Endodermal cell (in vitro differentiated cells): ENCODE measurements at places on chromosomes 2 and 18. TPM values are rescaled to one million over a fixed set of nuclear protein-coding genes. Genes with fewer than 3 reads are reported as not detected.
A peak's percentile ranks its signal among the peaks of the same experiment; 100 is the strongest.

GRCh38 chr2:175251425-175252041 is 70.0 kb upstream of the ATP5MC3 start:
- no peaks in the 10 kb centered on the region for H3K36me3 ChIP-seq
- no peak for DNase-seq
- no peaks in the 10 kb centered on the region for H3K27me3 ChIP-seq
- no peaks in the 10 kb centered on the region for H3K4me1 ChIP-seq

The METAP1D gene
- 1.2 to 6.0 TPM (median 5.6 TPM) in 3 replicates for total RNA-seq

DNA sequence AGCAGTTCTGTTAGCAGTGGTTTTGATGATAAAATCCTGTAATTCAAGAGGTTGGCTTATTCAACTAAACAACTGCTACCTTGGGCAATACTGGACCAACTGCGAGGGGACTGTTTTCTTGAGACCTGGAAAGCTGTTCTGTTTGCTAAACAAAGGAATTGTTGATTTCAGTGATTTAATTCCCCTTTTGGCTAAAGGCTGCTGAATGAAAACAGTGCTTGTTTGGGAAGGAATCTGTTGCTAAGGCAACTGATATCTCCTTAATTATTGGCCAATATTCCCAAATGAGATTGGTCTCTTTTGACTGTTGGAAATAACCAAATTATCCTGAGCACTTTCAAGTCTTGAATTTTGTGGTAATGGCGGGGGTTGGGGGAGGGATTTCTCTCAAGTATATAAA is 136.8 kb downstream of the CAMKMT start:
- DNase-seq: no peak
- H3K36me3 ChIP-seq: no peaks in the 10 kb centered on the region
- peaks cover 5% of the 10 kb centered on the region for H3K4me1 ChIP-seq

GRCh38 chr2:219595256-219595655 is 2.4 kb upstream of the STK11IP start:
- peak; percentile 66 for DNase-seq
- H3K27me3 ChIP-seq: no peaks in the 10 kb centered on the region
- H3K4me3 ChIP-seq: no peak overlapping the region
- H3K36me3 ChIP-seq: no peaks in the 10 kb centered on the region
- peaks cover 4% of the 10 kb centered on the region for H3K4me1 ChIP-seq

- no peak overlapping the region for H3K27ac ChIP-seq
- no peaks in the 10 kb centered on the region for H3K4me1 ChIP-seq
- no peaks in the 10 kb centered on the region for H3K36me3 ChIP-seq
- no peak overlapping the region for H3K4me3 ChIP-seq
- DNase-seq: no peak
These were observed 820.8 kb upstream of the FAM98A start for GRCh38 chr2:34419856-34420255.

- peak; percentile 72 for DNase-seq
- H3K4me1 ChIP-seq: no peaks in the 10 kb centered on the region
- H3K27ac ChIP-seq: no peak overlapping the region
- H3K27me3 ChIP-seq: no peaks in the 10 kb centered on the region
These were observed 54.1 kb upstream of the CAVIN2 start for GRCh38 chr2:191901031-191901430.

The HOXD8 gene
- not detected in 2 replicates for total RNA-seq

DNA sequence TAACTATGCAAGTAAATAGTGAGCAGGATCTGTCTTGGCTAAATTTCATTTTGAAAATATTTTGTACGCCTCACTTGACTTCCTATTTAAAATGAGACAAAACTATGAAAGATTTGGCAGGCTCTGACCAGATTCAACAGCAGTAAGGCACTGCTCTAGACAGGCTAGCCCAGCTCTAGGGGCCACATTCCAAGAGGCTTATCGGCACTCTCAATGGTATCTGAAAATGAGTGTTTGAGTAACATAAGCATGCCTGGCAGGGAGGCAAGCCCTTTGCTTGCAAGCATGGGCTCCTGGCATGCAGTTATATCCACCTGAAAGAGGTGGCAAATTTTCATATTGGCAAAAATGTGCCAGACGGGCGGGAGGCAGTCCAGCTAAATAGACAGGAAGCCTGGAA is 10.5 kb downstream of the CAPN13 start:
- H3K36me3 ChIP-seq: peaks cover 3% of the 10 kb centered on the region
- peaks cover 12% of the 10 kb centered on the region for H3K4me1 ChIP-seq
- no peak overlapping the region for H3K27ac ChIP-seq
- H3K4me3 ChIP-seq: peak overlapping the region; percentile 48

GRCh38 chr2:46548521-46549144 is 69.3 kb downstream of the TMEM247 start:
- H3K27ac ChIP-seq: no peak overlapping the region
- H3K4me3 ChIP-seq: no peak overlapping the region
- peaks cover 7% of the 10 kb centered on the region for H3K27me3 ChIP-seq
- peaks cover 18% of the 10 kb centered on the region for H3K4me1 ChIP-seq

- H3K27ac ChIP-seq: no peak overlapping the region
- H3K27me3 ChIP-seq: no peaks in the 10 kb centered on the region
- no peak for DNase-seq
- no peaks in the 10 kb centered on the region for H3K4me1 ChIP-seq
- H3K4me3 ChIP-seq: no peak overlapping the region
- peaks cover 34% of the 10 kb centered on the region for H3K36me3 ChIP-seq
These were observed 31.5 kb downstream of the ZNF519 start for GRCh38 chr18:14100503-14101286.

DNA sequence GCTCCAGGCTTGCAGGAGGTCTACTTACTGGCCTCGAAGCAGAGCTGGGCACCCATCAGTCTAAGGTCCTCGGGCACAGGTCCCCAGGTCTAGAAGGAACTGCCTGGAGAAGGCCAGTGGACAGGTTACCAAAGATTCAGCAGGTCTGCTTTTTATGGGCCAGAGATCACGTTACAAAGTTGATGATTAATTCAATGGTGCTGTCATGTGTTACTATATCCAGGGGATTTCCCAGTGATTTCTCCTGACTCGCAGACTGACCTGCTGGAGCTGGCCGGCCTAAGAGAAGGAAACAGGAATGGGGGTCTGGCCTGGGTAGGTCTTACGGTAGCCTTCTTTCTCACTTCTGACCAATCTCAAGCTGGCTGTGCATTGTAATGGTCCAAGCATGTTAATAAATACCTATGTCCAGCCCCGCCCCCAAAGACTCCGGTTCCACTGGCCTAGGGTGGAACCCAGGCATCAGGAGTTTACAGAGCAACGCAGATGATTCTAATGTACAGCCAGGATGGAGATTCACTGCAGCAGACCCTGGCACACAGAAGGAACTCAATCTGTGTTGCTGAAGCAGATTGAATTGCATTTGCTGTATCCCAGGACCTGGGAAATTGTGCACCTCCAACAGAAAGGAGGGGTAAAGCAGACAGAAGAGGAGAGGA is at the start of gene NEURL3:
Gene NEURL3 (minus strand): TSS at position 127 of the 659 bp plus-strand sequence. CDS start 71 bp downstream, at position 56.
- peaks cover 6% of the 10 kb centered on the region for H3K27me3 ChIP-seq

DNA sequence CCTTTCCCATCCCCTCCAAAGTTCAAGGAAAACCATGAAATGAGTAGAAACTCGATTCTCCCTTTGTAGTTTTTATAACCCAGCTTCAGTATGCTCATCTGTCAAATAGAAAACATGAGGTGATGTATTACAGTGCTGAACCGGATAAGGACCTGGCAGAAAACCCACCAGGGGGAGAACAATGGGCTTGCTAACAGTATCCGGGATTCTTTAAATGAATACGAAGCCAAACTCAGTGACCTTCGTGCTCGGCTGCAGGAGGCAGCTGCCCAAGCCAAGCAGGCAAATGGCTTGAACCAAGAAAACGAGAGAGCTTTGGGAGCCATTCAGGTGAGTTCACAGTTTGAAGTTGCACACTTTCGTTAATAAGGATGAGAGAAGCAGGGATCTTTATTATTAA is 113.6 kb upstream of the TTC39C start:
- no peaks in the 10 kb centered on the region for H3K36me3 ChIP-seq
- H3K4me1 ChIP-seq: no peaks in the 10 kb centered on the region
- no peak overlapping the region for H3K4me3 ChIP-seq
- no peak overlapping the region for H3K27ac ChIP-seq
- H3K27me3 ChIP-seq: no peaks in the 10 kb centered on the region
- DNase-seq: no peak

DNA sequence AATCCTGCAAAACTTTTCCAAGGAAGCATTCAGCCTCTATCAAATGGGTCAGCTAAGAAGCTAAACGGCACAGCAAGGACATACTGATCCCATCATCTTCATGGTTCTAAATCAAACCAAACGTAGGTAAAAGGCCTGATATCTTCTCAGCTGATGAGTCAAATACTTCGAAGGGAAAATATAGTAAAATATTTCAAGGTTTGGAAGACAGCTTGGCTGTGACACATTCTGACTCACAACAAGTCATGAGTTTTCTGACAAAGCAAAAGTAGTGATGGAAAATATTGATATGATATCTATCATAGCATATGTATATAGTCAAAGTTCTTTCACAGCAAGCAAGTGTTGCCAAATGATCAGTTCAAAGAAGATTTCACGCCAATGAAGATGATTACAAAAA is 31.5 kb downstream of the DOCK10 start:
- DNase-seq: no peak
- peaks cover 3% of the 10 kb centered on the region for H3K4me1 ChIP-seq
- H3K27me3 ChIP-seq: no peaks in the 10 kb centered on the region
- no peaks in the 10 kb centered on the region for H3K36me3 ChIP-seq
- no peak overlapping the region for H3K4me3 ChIP-seq

- no peak for DNase-seq
- H3K27ac ChIP-seq: no peak overlapping the region
- no peak overlapping the region for H3K4me3 ChIP-seq
These were observed 96.4 kb downstream of the CMPK2 start for GRCh38 chr2:6769346-6769745.

The DDX1 gene
- 98.6 to 126 TPM (median 121 TPM) in 3 replicates for total RNA-seq

The CDKL4 gene
- total RNA-seq: not detected in 3 replicates

DNA sequence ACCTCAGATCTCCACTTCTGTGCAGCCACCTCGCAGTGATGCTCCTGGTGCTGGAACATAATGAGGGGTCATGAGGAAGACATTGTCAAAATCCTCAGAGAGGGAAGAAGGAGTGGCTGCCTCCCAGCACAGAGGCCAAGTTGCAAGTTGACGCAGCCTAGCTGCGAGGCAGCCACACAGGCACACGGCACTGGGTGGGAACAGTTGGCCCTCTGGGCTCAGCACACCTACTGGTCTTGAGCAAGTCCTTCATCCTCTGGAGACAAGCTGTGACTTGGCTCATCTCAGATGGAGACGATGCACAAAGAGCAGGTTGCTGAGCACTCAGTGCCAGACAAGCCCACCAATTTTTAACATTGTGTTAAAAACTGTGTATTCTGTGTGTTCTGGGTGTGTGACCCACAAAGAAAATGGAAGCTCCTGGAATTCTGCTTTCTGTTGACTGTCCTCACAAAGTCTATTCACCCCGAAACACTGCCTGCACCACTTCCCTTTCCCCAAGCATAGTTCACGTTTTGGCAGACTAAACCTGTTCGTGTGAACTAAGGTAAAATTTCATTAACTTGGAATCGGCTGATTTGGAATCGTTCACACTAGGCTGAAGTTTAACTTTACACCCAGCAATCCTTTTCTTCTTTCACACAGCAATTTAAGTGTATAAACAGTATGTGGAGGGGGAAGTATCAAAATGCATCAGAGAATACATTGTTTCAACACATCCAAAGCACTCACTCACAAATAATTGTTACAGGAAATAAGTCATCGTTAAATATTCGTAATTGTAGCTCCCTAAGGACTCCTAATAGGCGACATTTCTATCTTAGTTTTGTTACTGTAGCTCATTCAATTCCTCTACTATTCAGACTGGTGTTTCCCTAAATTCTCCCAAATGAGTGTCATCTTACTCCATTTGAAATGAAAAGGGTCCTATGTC is 266.6 kb upstream of the ID2 start:
- no peaks in the 10 kb centered on the region for H3K4me1 ChIP-seq
- H3K36me3 ChIP-seq: no peaks in the 10 kb centered on the region
- no peaks in the 10 kb centered on the region for H3K27me3 ChIP-seq
- no peak overlapping the region for H3K27ac ChIP-seq

- peaks cover 3% of the 10 kb centered on the region for H3K4me1 ChIP-seq
- no peak overlapping the region for H3K27ac ChIP-seq
- no peak overlapping the region for H3K4me3 ChIP-seq
- H3K36me3 ChIP-seq: no peaks in the 10 kb centered on the region
- H3K27me3 ChIP-seq: no peaks in the 10 kb centered on the region
These were observed 917.6 kb upstream of the ACVR2A start for GRCh38 chr2:146927080-146927711.

- H3K4me3 ChIP-seq: no peak overlapping the region
- DNase-seq: no peak
- no peaks in the 10 kb centered on the region for H3K36me3 ChIP-seq
- H3K4me1 ChIP-seq: no peaks in the 10 kb centered on the region
These were observed 69.5 kb downstream of the MYOM1 start for GRCh38 chr18:3150274-3150673.

DNA sequence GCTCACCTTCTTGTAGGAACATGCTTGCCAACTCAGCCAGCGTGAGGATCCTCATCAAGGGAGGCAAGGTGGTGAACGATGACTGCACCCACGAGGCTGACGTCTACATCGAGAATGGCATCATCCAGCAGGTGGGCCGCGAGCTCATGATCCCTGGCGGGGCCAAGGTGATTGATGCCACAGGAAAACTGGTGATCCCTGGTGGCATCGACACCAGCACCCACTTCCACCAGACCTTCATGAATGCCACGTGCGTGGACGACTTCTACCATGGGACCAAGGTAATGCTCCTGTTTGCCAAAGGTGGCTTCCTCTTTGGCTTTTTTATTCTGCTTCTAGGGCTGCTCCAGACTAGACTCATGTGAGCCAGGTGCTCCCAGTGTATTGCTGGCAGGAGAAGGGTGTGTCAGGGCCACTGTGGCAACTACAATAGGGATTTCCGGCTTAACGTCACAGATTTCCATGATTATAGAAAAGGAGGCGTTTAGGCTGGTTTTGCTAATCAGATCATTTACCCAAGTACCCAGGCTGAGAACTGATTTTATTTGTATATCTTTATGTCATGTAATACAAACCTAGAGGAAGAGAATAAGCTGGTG is 50.6 kb downstream of the DPYSL5 start:
- H3K4me3 ChIP-seq: no peak overlapping the region
- H3K27ac ChIP-seq: no peak overlapping the region

DNA sequence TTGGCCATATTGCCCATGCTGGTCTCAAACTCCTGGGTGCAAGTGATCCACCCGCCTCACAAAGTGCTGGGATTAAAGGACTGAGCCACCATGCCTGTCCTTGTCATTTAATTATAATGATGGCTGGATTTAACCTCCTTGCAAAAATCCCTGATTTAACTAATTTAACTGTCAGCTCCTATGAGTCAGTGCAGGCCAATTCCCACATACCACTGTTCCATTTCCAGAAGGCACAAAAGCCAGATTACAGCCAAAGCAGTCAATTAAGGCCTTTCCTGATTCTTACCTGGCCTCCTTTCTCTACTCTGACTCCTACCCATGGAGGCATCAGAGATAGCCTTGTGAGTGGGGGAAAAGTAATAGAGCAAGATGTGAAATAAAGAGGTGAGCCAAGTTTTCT is 12.3 kb upstream of the SLC35F5 start:
- H3K4me1 ChIP-seq: no peaks in the 10 kb centered on the region
- H3K27me3 ChIP-seq: no peaks in the 10 kb centered on the region
- H3K36me3 ChIP-seq: no peaks in the 10 kb centered on the region
- no peak for DNase-seq

- no peaks in the 10 kb centered on the region for H3K36me3 ChIP-seq
- peaks cover 81% of the 10 kb centered on the region for H3K27me3 ChIP-seq
- no peaks in the 10 kb centered on the region for H3K4me1 ChIP-seq
- no peak overlapping the region for H3K27ac ChIP-seq
These were observed 239.8 kb downstream of the BCL11A start for GRCh38 chr2:60313470-60314172.
